ENCODE measurements at places on chromosomes 5 and 9.

DNA sequence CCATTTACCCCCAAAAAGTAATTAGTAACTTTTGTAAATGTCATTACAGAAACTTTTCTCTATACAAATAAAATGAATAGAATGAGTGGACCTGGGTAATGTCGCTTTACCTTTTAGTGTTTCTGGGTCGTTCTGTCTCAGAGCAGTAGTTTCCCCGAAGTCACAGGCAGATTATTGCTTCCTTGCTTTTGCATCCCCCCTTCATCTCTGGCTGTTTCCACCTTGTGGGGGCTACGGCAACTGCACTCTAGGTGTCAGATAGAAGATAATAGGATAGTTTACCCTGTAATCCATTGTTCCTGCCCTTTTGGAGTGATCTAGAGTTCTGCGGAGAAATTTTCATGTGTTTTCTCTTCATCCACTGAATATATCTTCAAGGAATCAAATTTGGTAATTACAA is 68.7 kb downstream of the PRR16 start:
- DNase-seq, result no peak

DNA sequence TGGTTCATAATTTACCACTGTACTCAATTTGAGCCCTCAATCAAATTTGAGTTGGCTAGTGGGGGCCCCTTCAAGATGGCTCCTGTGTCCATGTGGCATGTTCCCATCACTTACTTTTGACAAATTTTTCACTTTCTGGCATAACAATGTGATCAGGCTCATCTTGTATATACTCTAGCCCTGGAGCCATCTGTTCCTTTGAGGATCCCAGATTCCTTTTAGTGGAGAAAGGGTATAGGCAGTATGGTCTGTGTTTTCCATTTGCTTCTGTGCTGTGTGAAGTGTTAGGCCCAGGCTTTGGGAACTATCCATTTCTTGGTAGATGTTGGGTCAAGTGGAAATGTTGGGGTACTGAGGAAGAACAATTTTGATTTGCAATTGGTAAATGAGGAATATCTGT is 45.7 kb downstream of the SH3GL2 start:
- no peak for DNase-seq

DNA sequence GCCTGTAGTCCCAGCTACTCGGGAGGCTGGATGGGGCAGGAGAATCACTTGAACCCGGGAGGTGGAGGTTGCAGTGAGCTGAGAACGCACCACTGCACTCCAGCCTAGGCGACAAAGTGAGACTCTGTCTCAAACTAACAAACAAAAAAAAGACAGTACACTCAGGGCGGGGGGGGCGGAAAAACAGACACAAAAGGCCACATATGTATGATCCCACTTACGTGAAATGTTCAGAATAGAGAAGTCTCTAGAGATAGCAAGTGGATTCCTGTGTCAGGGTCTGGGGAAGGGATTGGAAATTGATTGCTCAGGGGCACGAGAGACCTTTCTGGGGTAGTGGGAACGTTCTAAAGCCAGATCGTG is 9.0 kb upstream of the LCN1 start:
- DNase-seq, result no peak

GRCh38 chr5:86795659-86796058 is 177.9 kb downstream of the COX7C start:
- DNase-seq, result no peak

- no peak for DNase-seq
Observed at GRCh38 chr9:99119976-99120655, 15.2 kb downstream of the TGFBR1 start.

DNA sequence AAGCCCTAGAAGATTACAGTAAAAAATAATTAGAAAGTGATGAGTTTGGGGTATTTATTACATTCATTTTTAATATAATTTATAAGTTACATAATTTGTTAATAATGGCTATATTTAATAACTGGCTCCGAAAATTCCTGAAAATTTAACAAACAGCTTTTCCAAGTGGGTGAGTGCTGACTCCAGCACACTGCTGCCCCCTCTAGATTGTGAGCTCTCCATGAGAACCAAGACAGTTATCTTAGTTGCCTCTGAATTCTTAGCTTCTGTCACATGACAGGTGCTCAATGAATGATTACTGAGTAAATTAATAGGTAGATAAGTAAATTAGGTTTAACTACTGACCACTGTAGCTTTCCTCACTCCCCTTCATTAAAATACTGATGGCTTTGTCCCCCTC is 7.8 kb downstream of the KLHL3 start:
- no peak for DNase-seq

- DNase-seq, result no peak
Observed at GRCh38 chr5:180130876-180131740, 59.5 kb upstream of the RNF130 start.

Measured in bone marrow (tissue), 2 donors.